ENCODE measurements at places on chromosomes 5 and 9.

DNA sequence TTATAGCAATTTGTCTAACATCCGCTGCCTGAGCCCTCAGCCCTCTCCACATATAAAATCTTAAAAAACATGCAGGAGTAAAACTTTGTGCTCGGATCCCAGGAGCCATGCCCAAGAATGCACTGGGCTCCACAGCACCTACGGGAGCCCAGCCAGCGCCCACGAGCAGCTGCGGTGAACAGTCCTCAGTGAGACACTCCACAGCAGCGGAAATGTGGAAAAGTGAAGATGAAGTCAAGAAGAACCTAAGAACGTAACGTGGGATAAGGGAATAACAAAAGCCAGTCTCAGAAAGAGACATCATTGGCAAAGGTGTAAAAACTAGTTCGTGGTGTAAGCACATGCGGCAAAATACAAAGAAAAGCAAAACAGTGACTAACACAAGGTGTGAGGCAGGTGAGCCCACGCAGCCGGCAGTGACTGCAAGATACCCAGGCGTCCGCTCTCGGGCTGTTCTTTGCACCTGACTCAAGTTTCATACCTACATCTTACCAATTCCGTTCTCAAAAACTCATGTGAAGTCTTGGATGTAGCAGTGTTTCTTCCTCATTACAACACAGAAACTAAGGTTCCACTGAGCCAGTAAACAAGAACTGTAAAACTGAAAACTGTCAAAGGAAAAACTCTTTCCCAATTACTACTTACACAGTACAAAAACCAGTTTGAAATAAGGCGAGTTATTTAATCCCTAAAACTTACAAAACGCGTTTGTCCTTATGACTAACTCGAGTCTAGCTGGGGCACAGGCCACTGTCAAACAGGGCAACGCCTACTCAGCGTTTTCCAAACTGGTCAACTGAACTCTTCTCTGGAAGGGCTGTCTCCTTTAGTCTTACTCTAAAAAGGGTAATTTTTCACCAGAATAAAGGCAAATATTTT lies 1.7 kb downstream of the CAMSAP1 start:
- no peak for DNase-seq

DNA sequence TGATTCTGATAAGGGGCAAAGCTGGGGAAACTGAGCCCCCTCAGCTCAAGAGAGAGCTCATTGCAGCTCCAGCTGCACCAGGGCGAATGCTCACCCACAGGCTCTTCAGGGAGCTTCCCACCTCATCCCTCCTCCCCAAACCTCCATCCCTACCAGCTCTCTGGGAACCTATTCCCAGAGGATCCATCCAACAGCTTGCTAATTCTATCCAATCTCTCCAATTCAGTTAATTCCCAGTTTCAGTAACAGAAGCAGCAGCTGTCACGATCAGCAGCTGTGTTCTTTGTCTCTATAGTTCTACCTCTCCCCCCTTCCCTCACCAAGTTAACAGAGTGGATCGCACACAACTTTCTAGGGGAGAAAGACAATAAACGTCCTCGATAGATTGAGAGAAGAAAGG lies 135.5 kb upstream of the EFNA5 start:
- no peak for DNase-seq

GRCh38 chr9:4840018-4840417 lies 47.3 kb downstream of the RCL1 start:
- DNase-seq, result no peak

DNA sequence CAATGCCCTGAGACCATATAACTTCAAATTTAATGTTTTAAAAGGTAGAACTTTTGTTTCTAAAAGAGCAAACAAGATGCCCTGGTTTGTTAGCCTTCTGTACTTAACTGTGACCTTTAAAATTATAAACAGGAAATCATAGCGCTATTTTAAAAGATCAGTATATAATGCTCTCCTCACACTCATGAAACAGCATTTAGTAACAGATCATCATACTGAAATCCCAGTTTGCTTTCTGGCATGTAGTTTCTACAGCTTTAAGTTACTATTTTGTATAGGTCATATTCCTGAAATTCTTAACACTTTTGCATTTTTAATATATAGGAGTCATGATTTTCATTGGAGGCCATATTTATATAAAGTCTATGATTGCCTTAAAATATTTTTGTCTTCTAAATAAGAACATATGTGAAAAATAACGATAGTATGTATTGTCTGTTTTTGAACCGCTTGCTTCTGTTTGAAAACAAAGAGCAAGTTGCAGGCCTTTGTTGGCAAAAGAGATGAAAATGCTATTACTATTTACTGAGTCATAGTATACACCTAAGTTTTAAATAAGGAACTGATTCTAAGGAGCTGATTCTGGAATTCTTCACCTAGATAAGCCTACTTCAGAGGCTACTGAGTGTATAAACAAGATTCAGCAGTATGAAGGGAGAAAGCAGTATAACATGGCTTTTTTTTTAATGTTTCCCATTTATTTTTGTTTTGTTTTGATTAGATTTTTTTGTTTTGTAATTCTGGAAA lies 20.5 kb downstream of the SRFBP1 start:
- DNase-seq, result no peak

DNA sequence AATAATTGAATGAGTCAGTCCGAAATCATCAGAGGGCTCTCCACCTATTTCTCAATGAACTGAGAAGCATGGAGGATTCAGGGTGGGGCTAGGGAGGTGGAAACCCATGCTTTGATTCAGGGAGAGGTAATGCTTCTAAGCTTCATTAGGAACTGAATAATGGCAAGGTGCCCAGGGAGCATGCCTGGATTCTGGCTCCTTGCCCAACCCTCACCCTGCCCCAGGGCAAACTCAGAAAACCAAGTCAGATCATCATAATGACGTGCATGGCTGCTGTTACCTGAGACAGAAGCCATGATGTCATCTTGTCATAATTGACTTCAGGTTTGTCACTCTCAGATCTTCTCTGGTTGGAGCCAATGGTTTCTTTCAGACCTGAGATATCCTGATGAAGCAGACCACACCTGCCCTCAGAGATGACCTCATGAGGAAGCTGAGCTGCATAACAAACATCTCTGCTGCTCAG lies 199.6 kb downstream of the SYK start:
- no peak for DNase-seq

DNA sequence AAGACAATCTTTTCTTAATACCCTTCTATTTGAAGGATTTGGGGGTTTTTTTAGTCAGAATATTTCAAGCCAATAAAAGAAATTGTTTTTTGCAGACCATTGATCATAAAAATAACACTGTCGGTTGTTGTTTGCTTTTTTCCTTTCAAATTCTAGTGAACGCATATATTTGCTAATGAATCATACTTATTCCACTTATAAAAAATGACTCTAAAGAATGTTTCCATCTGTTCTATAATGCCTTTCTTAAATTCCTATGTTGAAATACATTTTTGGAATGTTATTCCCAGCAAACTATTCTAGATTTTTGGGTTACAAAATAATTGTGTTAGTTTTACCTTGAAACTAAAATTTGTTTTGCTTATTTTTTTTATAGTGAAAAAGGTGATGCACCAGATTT lies 32.2 kb downstream of the CWC27 start:
- no peak for DNase-seq

- DNase-seq, result peak; percentile 88
Measured at GRCh38 chr9:78121488-78121887, 89.9 kb upstream of the GNAQ start.

- DNase-seq, result no peak
Measured at GRCh38 chr9:135326633-135327152, 152.9 kb upstream of the PPP1R26 start.

- no peak for DNase-seq
Measured at GRCh38 chr5:17087035-17087434, 130.4 kb upstream of the BASP1 start.

- DNase-seq, result no peak
Measured at GRCh38 chr9:76866689-76867088, 39.2 kb downstream of the PRUNE2 start.

- peak; percentile 30 for DNase-seq
Measured at GRCh38 chr9:135506327-135507103, 6.0 kb downstream of the MRPS2 start.

DNA sequence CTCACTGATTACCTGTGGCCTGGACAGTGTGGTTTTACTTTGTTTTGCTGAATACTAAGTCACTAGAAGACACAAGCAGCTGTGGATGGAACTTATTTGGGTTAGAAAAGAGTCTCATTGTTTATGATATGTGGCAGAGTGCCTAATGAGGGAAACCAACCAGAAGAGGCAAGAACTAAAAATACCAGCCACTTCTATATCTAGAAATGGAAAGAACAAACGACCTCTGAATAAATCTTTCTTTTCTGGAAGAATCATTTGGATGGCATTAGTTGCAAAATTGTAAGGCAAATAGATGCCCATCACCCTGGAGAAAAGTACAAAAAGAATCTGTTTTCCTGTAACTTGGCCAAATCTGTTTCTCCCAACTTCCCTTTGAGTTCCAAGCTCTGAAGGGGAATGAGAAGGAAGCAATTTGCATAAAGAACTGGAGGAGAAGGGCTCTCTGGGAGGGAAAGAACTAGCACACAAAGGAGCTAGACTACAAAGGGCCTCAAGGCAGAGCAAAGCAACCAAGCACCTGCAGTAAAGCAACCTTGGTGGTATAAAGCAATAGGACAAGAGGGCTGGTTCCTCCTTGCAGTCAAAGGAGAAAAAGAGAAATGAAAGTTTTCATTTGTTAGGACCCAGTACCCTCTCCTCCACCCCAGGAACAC lies 455.4 kb downstream of the CAAP1 start:
- DNase-seq, result peak; percentile 38

DNA sequence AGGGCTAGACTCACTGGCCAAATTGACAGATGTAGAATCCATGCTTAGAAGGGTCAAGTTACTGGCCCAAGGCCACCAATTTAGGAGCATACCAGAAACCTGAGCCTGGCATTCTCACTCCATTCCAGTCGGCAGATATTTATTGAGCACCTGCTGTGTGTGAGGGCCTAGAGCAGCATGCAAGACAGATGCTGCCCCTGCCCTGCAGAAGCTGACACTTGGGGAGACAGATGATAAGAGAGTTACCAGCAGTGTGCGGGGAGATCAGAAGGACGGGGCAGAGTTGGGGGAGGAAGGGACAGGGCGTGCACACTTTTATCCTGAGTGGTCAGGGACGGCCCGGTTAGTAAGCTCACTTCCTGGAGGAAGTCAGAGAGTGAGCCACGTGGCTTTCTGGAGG lies 111.5 kb upstream of the RAPGEF1 start:
- no peak for DNase-seq

DNA sequence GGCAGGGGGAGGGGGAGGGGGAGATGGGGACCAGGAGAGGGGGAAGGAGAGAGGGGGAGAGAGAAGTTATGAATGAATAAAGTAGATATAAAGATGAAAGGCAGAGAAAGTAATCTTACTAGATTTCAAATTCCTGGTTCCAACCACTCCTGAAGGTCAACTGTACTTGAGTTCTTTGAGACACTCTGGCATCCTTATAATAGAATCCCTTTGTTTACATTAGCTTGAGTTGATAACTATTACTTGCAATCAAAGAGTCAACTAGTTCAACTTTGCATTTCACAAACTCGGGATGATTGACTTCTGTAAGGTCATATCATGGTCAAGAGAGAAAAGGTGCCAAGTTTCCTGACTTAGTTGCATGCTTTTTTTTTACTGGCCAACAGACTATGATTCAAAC lies 42.2 kb downstream of the BAAT start:
- DNase-seq, result no peak

- no peak for DNase-seq
Measured at GRCh38 chr9:135239100-135239768, 151.8 kb downstream of the OLFM1 start.

DNA sequence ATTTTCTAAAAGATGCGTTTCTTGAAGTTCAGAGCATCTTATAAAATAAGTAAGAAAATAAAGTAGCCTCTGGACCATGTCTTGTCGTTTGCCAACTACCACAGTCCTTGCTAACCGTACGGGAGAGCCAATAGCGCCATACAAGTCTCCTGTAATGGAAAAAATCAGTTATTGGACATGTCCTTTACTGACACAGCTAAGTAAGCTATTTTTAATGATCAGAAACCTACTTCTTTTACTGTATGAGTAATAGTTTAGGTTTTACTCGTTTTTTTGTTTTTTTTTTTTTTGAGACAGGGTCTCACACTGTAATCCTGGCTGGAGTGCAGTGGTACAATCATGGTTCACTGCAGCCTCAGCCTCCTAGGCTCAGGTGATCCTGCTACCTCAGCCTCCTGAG lies 37.7 kb upstream of the RAPGEF6 start:
- DNase-seq, result no peak

GRCh38 chr5:18299166-18299565 lies 664.9 kb downstream of the TAF11L14 start:
- peak; percentile 27 for DNase-seq

DNA sequence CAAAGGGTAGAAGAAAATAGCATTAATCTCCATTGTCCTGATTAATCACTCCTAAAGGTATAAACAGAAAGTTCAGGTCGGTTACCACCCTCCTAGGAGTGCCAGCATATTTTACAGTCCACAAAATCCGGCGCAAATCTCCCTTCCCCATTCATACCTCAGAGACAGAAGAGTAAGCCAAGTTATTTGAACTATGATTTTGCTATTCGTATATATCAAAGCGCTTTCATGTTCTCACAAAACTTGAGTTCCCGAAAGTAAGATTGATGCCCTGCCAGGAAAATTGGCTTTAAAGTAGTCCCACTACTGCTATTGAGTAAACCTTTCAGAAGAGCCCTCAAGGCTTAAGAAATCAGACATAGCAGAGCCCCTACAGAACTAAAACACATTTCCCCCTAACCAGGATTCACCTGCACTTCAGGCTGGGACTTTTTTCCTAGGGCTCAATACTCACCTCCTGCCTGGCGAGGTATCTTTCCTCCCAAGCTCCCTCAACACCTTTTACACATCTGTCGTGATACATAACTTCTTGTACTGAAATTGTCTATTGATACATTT lies 21.8 kb upstream of the TRIM36 start:
- DNase-seq, result no peak

- DNase-seq, result no peak
Measured at GRCh38 chr5:16884595-16884994, 51.5 kb downstream of the MYO10 start.

DNA sequence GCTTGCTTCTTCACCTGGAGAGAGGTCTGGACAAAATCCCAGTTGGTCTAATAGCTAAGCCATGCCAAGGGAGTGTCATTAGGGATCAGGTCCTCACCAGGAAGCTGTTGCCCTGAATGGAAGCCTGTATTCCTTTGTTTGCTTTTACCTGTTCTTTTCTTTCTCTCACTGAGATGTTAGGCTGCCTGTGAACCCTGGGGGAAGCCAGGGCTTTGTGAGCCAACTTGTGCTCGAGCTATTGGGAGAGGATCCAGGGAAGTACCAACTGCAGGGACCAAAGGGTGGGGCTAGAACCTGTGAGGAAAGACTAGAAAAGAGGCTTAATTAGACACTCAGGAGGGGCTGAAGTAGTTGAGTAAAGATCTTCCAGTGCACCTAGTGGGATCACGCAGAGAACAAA lies 451.2 kb upstream of the TLE4 start:
- DNase-seq, result no peak

- no peak for DNase-seq
Measured at GRCh38 chr9:35842795-35843194, 13.8 kb downstream of the TMEM8B start.

Data from KBM-7 (cell line).